ENCODE measurements at places on chromosomes 13 and 19.

- DNase-seq = no peak
Observed at GRCh38 chr13:65275838-65276630, 1954.1 kb downstream of the PCDH9 start.

- DNase-seq = no peak
Observed at GRCh38 chr13:103471896-103472295, 405.7 kb upstream of the SLC10A2 start.

DNA sequence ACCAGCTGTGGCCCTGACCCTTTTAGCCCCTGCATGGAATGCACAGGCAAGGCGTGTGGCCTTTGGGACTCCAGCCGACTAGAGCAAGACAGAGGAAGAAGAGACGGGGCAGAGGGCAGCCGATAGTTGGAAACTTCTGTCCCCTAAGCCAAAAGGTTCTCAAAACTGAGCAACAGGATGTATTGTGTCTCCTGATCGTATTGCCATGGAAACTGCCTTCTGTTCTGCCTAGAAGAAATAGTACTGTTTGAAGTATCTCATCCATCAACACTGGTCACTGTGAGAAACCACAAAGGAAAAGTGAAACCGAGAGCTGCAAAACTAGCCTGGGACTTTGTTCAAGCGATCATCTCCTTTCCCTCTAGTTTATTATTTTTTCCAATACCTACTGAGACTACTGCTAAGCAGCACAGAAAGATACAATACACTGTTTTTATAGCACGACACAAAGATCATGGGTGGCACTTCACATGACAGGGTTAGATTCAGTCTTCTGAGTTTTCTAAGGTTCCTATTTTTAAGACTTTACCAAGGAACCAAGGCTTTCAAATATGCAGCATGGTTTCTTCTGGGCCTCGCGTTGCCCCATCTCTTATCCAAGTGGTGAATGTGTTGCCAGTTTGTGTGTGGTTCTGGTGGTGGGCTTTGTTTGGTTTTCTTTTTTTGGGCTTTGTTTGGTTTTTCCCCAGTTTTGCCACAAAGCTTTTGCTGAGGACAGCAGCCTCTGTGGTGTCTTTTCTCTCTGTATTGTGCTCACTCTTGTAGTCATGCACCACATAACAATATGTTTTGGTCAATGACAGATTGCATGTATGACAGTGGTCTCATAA, 49.3 kb upstream of the GPR183 start:
- no peak for DNase-seq

- DNase-seq = no peak
Observed at GRCh38 chr19:2167896-2168618, 4.3 kb downstream of the DOT1L start.

DNA sequence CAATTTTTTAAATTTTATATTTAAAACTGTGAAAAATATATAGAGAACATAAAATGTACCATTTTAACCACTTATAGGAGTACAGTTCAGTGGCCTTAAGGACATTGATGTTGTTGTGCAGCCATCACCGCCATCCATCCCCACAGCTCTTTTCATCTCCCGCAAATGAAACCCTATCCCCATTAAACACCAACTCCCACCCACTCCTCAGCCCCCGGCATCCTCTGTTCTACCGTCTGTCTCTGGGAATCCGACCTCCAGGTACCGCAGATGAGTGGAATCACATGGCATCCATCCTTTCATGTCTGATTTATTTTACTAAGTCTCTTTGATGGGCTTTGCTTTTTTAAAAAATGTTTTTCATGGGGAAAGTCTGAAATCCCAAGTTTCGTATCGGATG, 23.8 kb upstream of the SMIM17 start:
- DNase-seq = no peak

DNA sequence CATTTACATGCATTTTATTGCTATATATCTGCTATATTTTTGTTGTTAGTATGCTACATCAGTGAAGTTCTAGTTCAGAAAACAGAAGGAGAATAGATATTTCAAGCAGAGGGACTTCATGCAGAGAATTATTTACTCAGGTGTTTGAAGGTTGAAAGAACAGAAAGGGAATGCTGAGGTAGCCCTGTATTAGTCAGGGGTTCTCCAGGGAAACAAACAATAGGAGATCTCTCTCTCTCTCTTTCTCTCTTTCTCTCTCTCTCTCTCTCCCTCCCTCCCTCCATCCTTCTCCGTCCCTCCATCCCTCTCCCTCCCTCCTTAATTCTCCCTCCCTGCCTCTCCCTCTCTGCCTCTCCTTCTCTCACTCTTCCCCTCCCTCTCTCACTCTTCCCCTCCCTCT, 114.3 kb upstream of the TDRD3 start:
- DNase-seq = no peak
